A375 (cell line): ENCODE measurements at places on chromosomes 11 and 22. TPM values are rescaled to one million over a fixed set of nuclear protein-coding genes. Genes with fewer than 3 reads are reported as not detected.

The DPP3 gene
- 71.8 and 82.1 TPM in 2 replicates for total RNA-seq

The TBX10 gene
- total RNA-seq, result not detected in 2 replicates

The PHOX2A gene
- total RNA-seq, result not detected in 2 replicates

The PRR33 gene
- total RNA-seq, result not detected in 2 replicates

The FAM168A gene
- 16.9 TPM in 2 replicates for total RNA-seq

The ANO5 gene
- total RNA-seq, result 0.03 TPM in 1 of 2 replicates, not detected in the other

The APLNR gene
- not detected in 2 replicates for total RNA-seq

The LUZP2 gene
- total RNA-seq, result 0.16 TPM in 1 of 2 replicates, not detected in the other

The FGF19 gene
- 0.15 TPM in 1 of 2 replicates, not detected in the other for total RNA-seq

The LRRC56 gene
- 2.8 TPM in 2 replicates for total RNA-seq

The FAM76B gene
- 28.8 and 33.9 TPM in 2 replicates for total RNA-seq

The SELENOH gene
- 363 and 391 TPM in 2 replicates for total RNA-seq

The OR10A2 gene
- not detected in 2 replicates for total RNA-seq

The MSANTD4 gene
- 20.5 and 28.4 TPM in 2 replicates for total RNA-seq

The IFITM10 gene
- total RNA-seq, result 1.8 and 2.3 TPM in 2 replicates

The APOBEC3C gene
- 3.8 and 5.8 TPM in 2 replicates for total RNA-seq

The ALDH3B1 gene
- 32.3 and 38.2 TPM in 2 replicates for total RNA-seq

The SLC35C1 gene
- 10.2 and 14.6 TPM in 2 replicates for total RNA-seq

The MAPK12 gene
- total RNA-seq, result 26.4 and 33.2 TPM in 2 replicates

The P4HA3 gene
- total RNA-seq, result 0.42 and 0.60 TPM in 2 replicates

The CEP57 gene
- total RNA-seq, result 42.1 and 49.3 TPM in 2 replicates

The OR8B2 gene
- not detected in 2 replicates for total RNA-seq

The ZNF74 gene
- 9.0 and 14.7 TPM in 2 replicates for total RNA-seq

The IL17REL gene
- total RNA-seq, result not detected in 2 replicates

The ZNF215 gene
- 4.3 and 4.8 TPM in 2 replicates for total RNA-seq

The OR4X1 gene
- total RNA-seq, result not detected in 2 replicates

The SLC22A25 gene
- total RNA-seq, result not detected in 2 replicates

The AIFM3 gene
- total RNA-seq, result 0.26 and 0.45 TPM in 2 replicates

The MMP8 gene
- 0.72 and 1.2 TPM in 2 replicates for total RNA-seq

The CYP2D6 gene
- total RNA-seq, result 0.45 TPM in 2 replicates

The OR51I1 gene
- 0.57 and 1.0 TPM in 2 replicates for total RNA-seq

The YAP1 gene
- total RNA-seq, result 78.1 and 87.2 TPM in 2 replicates

The CCDC89 gene
- total RNA-seq, result 0.08 TPM in 1 of 2 replicates, not detected in the other

The GUCY1A2 gene
- total RNA-seq, result 0.04 and 0.13 TPM in 2 replicates

The FAM181B gene
- total RNA-seq, result 0.04 and 0.24 TPM in 2 replicates

The RFPL1 gene
- total RNA-seq, result not detected in 2 replicates

The CELF1 gene
- 91.6 and 105 TPM in 2 replicates for total RNA-seq

The APOA4 gene
- not detected in 2 replicates for total RNA-seq

The DENND6B gene
- total RNA-seq, result 0.72 and 0.98 TPM in 2 replicates

The OPCML gene
- not detected in 2 replicates for total RNA-seq

The PAMR1 gene
- total RNA-seq, result not detected in 2 replicates

The BLID gene
- 1.1 and 3.6 TPM in 2 replicates for total RNA-seq

The LAYN gene
- total RNA-seq, result not detected in 2 replicates

The KCNJ4 gene
- 0.13 and 0.23 TPM in 2 replicates for total RNA-seq

The RABL2B gene
- total RNA-seq, result 11.0 and 12.8 TPM in 2 replicates

The SLC22A9 gene
- not detected in 2 replicates for total RNA-seq
